Ammon's horn (tissue), 1 donor: ENCODE measurements at places on chromosomes 3 and 15.
A peak's percentile ranks its signal among the peaks of the same experiment; 100 is the strongest.

- DNase-seq: no peak
Observed at GRCh38 chr3:186775999-186776398, 7.4 kb upstream of the EIF4A2 start.

DNA sequence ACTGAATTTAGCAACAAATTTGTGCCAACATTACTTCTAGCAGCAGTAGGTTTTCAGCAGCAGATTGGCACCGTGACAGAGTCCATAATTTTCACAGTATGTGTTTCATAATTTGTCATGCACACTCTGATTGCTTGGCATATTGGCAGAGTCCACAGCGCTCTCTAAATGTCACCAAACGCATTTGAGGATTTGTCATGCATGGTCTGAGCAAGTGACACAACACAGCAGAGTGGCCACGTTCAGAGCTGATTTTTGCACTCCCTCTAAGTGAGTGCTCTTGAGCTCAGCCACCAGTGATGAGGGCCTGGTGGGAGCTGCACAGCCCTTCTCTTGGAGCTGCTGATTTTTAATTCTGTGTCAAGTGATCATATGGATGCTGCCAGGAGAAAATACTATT lies 1270.8 kb downstream of the ROBO1 start:
- DNase-seq: peak; percentile 44

GRCh38 chr3:181017690-181018089 lies 28.2 kb upstream of the DNAJC19 start:
- DNase-seq: no peak

GRCh38 chr15:68271854-68272471 lies 5.6 kb upstream of the FEM1B start:
- DNase-seq: peak; percentile 76

GRCh38 chr3:52537165-52537620 lies 788 bp downstream of the UQCC5 start:
- no peak for DNase-seq

GRCh38 chr3:197317250-197317963 lies 19.0 kb upstream of the DLG1 start:
- no peak for DNase-seq

GRCh38 chr3:54691289-54691771 lies 236.5 kb downstream of the LRTM1 start:
- DNase-seq: peak; percentile 21

- no peak for DNase-seq
Observed at GRCh38 chr3:66378256-66378655, 122.6 kb downstream of the LRIG1 start.

DNA sequence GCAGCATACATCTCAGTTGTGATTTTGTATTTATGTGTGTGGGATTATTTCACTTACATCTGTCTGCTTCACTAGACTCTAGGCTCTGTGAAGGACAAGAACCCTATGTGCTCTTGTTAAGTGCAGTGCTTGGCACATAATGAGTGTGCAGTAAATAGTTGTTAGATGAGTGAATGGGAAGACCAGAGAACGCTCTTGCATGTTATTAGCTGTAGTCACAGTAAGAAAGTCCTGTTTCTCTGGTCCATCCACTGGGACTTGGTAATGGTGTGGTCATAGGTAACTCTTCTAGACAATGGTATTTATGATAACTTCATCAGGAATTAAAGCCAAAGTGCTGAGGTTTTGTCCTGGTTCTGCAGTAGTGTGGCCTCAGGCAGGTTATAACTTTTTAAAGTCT lies 1.4 kb upstream of the AQP9 start:
- no peak for DNase-seq

GRCh38 chr15:52113235-52113634 lies 660 bp upstream of the BCL2L10 start:
- DNase-seq: no peak

- DNase-seq: no peak
Observed at GRCh38 chr3:105809208-105809888, 59.5 kb downstream of the CBLB start.

GRCh38 chr15:64742385-64742784 lies 33.0 kb downstream of the RBPMS2 start:
- no peak for DNase-seq

DNA sequence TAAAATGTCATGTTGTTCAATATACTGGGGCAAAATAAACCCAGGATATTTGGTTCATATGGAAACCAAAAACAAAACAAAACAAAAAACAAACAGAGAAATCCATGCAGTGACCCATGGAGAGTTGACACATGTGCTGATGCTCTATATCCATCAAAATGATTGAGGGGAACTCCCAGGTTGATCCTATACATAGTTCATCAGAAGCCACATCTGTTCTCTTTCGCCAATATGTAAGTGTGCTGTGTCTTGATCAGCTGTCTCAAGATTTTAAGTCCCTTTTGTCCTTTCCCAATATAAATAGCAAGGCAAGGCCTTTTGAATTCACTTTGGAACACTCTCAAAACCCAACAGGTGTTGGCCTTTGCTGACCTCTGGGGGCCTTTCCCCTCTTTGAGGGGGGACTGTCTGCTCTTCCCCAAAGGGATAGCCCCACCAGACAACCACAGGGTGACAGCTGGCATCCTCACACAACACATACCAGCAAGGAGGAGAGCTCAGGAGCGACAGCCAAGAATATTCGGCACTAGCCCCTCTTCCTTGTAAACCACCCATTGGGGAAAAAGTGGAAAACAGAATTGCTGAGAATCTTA lies 209.4 kb upstream of the CD96 start:
- no peak for DNase-seq

- DNase-seq: no peak
Observed at GRCh38 chr3:192655628-192656027, 71.7 kb downstream of the FGF12 start.

- peak; percentile 54 for DNase-seq
Observed at GRCh38 chr3:145807990-145808389, 353.0 kb downstream of the PLOD2 start.
